ENCODE measurements at places on chromosomes 4 and X. TPM values are rescaled to one million over a fixed set of nuclear protein-coding genes. Genes with fewer than 3 reads are reported as not detected.

GRCh38 chr4:185576962-185577950 is 41.9 kb upstream of the PDLIM3 start:
- DNase-seq: no peak

PPARGC1A gene
- 9.5 TPM for total RNA-seq

KDR gene
- 177 TPM for total RNA-seq

DNA sequence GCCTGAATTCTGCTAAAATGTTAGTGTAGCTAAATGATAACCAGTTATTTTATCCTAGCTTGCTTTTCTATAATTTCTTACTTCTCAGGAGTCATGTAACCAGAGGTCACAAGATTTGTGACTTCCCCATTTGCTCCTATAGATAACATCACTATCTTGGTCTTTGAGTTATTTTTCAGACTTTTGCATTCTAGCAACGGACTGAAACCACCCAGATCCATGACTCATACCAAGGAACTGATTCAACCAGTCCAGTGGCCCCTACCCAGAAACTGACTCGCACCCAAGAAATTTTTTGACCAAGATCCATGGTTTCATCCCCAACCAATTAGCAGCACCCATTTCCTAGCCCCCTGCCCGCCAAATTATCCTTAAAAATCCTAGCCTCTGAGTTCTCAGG is 50.0 kb downstream of the IQCM start:
- DNase-seq: no peak

DNA sequence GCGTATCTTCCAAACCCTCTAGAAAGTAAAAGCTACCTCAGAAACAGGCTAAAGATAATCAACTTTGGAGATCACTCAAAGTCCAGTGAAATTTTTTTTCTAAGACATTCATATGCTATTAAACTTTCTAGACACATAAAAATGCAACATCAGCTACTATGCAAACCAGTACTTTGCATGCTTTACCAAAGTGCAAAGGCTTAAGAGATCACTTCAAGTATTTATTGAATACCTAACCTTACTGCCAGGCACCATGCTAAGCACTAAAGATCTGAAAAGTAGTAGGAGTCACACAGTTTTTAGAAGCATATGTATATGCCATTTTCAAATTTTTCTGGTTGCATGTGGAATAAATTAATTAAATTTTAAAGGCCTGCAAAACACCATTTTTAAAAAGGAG is 115.8 kb downstream of the THOC2 start:
- no peak for DNase-seq

DNA sequence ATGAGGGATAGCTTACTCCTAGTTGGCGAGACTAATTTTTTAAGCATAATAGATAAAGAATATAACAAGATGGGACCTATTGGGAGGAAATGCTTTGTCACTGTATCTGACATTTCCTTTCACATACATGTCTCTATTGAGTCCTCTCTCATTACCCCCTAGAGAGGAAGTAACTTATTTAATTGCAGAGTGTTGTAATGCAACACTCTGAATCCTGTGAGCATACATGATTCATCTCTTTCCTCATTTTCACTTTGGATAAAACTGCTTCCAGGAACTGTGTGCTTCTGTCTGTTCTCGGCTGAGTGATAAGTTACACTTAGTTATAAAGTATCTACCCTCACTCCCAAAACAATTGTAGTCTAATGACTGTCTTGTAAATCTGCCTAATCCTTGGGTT is 266.1 kb upstream of the ANXA10 start:
- no peak for DNase-seq

DNA sequence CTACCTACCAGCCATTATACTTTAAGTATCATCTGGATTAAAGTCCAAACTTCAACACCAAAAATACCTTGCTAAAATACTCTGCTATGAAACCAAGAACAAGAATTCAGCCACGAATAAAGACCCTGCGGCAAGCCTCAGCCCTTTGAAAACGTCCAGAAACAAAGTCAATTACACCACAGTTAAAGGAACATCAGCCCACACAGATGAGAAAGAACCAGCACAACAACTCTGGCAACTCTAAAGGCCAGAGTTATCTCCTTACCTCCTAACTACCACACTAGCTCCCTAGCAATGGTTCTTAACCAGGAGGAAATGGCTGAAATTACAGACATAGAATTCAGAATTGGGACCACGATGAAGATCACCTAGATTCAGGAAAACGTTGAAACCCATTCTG is 23.4 kb downstream of the ABCB7 start:
- no peak for DNase-seq

DNA sequence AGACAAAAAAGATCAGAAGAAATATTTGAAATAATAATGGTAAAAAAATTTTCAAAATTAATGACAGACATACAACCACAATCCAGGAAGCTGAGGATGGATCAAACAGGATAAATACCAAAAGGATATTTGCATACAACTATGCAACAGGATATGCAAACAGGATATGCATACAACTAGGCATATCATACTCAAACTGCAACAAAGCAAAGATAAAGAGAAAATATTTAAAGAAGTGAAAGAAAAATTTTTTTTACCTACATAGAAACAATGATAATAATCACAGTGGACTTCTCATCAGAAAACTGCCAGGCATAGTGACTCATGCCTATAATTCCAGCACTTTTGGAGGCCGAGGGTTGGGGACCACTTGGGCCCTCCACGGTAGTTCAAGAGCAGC is 11.3 kb upstream of the DHX15 start:
- DNase-seq: no peak

BCORL1 gene
- 1.7 TPM for total RNA-seq

- peak; percentile 87 for DNase-seq
These were observed 124.4 kb downstream of the RELL1 start for GRCh38 chr4:37561803-37562207.

DNA sequence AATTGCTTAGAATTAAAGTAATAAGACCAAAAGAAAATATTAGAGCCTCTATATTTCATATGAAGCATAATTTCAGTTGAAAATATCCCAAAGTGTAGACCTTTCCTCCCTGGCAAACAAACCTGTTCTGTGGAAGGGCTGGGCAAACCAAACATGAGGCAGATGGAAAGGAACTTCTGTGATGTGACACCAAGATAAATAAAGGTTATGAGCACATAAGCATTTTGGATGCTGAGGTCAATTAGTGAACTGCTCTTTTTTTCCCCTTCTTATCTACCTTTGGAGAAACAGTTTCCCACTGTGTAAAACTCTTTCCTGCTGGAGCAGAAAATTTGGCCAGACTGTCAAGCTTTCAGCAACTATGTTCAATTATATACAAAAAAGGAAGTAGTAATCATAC is 109.6 kb upstream of the STIM2 start:
- no peak for DNase-seq

Data from lung microvascular endothelial cell (primary cell).